ENCODE measurements at places on chromosomes 3 and 15.

DNA sequence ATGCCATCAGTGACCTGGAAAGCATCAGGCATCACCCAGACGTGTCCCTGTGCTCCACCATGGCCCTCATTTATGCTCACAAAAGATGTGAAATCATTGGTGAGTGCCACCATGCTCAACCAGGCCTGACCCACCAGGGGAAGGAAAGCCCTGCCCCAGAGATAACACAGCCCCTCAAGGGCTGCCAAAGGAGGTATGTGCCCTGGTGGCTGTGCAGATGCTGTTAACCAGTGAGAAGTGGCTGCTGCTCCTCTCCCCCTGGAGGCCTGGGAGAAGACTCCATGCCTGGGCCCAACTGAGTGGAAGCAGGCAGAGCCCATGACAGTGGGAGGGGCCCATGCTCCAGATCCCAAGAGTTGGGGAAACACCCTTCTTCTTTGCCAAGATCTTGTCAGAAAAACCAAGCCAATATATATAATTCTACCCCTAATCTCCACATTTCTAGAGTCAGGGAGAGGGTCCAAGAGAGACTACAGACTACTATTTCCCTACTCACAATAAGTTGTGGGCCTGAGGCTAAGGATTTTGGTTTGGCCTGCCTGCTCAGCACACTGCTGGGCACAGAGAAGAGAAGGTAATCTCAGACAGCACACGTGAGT, 2.7 kb downstream of the TTC21A start:
- no peak for DNase-seq

DNA sequence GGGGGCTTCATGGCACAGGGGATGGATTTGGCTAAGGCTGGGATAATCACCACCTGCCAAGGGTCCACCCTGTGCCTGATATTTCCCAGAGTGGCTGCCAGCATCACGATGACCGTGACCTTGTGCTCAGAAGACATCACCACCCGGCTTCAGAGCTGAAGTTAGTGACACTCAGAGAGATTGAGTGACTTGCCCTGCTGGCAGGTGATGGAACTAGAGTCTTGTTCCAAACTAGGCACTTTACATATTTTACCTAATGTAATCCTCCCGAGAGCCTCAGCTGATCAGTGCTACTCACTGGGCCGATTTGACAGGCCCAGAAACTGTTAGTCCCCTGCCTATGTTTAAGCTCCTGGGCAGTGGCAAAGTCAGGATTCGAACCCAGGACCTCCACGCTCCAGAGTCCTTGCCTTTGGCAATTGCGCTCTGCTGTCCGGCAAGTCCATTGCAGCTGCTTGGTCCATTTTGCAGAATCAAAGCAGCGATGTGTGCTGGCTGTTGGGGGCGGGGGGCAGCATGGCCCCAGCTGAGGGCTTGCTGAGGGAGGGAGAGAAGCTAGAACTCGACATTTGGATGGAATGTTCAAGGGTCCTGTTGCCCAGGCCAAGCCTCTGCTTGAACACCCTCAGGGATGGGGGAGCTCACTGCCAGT, 74.8 kb upstream of the GATA2 start:
- DNase-seq = no peak

DNA sequence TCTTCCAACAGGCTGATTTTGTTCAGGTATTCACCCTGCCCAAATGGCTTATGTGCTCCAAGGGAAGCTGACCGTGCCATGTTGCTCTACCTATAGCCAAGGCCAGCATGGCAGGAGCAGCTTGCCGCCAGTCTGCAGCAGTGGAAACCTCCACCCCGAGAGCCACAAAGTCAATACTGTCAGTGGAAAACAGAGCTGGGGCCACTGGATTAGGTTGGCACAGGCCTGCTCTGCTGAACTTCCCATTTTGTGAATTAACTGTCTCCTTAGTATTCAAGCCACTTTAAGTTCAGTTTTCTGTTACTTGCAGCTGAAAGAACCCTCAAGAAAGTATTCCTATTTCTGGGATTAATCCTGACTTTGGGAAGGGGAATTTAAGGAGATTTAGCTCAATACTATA, 63.8 kb upstream of the XCR1 start:
- no peak for DNase-seq

DNA sequence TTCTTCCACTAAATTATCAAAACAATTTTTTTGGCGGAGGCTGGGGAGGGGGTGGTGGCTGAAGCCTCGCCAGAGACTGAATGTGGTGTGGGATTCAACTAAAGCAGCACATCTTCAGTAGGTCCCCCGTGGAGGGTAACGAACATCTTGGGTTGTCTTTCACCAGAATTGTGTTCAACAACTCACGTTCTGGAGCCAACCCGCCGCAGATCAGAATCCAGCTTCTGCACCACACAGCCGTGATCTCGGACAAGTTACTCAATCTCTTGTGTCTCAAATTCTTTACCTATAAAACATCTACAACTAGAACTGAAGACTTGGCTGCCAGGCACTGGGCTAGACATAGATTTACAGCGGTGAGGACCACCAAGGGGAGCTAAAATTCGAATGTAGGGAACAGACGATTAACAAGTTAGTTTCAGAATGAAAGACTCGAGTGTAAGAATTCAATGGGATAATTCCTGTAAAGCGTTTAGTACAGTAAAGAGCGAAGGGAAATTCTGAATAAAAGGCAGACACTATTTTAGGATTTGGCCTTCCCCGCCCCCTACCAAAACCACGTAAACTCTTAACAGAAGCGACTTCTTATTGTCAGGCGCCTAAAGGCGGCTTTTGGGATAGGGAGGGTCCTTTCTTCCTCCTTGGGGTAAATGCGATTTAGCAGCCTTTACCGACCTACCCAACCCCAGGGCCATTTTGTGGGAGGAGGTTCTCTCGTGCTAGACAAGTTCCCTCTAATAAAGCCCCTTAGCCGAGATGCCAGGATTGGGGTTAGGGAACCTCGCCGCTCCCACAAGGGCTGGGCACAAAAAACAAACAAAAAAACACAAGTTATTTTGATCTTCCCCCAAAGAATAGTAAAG, 697 bp upstream of the RAB5A start:
- DNase-seq = peak; percentile 53

- DNase-seq = no peak
Observed at GRCh38 chr15:92273723-92274122, 120.0 kb upstream of the ST8SIA2 start.

DNA sequence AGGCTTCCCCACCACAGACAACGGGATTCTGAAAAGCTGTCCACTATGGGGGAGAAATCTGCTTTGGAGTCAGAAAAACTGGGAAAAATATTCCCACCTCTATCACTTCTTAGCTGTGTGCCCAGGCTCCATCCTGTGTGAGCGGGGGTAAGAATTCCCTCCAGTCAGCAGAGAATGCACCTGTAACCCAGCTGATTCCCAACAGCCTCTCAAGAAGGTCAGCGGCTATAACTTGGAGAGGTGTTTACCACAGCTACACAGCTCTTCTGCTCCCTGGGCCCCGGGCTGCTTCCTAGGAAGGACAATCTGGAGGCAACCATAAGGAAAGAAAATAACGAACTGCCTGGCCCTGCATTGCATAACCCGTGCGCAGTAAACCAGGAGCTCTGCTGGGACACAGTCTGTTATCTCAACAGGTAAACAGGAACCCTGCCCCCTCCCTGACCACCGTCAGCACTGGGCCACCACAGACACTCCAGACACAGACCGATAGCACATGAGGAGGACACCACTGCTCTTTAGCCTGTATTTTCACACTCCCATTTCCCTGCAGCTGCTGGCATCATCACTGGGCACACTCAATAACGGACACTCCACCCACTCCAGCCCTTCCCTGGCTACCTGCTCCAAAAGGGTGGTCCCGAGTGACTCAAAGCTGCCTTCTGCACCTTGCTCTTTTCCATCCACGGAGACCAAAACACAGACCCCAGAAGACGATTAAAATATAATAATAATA, 2.1 kb downstream of the RAB43 start:
- no peak for DNase-seq

DNA sequence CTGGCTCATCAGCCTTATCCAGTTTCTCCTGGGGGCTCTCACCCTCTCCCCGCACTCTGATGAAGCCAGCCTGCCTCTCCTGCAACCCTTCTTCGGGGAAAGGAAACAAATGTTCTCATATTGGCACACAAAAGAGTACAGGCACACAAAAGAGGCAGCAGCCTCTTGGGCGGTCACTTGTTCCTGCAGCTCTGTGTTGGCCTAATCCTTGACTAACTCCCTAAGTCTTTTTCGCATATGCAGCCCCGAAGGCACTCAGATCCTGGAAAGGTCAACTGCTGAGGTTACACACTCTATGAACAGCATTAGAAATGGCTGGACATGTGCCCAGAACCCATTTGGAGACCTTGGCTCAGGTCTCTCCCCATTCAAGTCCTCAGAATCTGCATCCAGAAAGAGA, 7.4 kb upstream of the CAMP start:
- no peak for DNase-seq

DNA sequence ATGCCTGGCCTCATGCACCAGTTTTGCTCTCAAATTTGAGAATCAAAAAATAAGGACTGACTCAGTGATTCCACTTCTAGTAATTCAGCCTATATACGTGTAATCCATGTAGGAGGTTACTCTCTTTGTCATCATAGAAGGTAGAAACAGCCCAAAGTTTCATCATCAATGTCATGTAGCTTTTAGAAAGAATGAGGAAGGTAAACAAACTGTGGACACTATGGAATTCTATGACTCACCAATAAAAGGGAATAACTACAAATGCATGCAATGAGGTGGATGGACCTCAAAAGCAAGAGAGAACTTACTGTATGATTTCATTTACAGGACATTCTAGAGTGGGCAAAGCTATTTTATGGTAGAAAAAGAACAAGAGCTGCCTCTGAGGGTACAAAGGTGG, 93.2 kb upstream of the LRIG1 start:
- peak; percentile 35 for DNase-seq

DNA sequence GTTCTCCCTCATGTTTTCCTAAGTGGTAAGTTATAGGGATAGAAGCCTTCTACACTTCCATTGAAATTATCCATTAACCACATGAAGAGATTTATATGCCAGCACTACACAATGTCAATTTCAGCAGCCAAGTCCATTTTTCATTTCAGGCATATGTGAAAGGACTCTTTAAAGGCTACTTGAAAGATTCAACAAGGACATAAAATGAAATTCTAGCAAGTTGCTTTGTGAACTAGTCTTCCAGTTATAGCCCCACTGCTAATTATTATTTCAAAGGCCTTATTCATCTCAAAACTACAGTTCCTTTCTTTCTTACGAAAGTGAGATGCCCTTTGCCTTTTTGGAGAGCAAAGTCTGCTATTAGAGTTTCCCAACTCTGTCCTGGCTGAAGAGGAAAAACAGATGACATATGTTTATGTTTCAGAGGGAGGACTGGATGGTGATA, 66.0 kb upstream of the SLC2A2 start:
- no peak for DNase-seq

DNA sequence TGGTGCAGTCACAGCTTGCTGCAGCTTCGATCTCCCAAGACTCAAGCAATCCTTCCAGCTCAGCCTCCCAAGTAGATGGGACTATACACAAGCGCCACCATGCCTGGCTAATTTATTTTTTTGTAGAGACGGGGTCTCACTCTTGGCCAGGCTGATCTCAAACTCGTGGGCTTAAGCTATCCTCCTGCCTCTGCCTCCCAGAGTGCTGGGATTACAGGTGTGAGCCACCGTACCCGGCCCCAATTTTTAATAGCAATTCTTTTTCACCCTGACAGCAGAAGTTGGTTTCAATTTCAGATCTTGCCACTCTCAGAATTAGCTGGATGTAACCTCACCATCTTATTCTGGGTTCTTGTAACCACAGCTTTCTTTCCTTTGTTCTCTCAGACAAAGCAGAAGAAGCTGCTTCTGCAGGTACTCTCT, 64.8 kb downstream of the TRIM71 start:
- no peak for DNase-seq

GRCh38 chr3:117734496-117734895, 1024.9 kb downstream of the TUSC7 start:
- no peak for DNase-seq

DNA sequence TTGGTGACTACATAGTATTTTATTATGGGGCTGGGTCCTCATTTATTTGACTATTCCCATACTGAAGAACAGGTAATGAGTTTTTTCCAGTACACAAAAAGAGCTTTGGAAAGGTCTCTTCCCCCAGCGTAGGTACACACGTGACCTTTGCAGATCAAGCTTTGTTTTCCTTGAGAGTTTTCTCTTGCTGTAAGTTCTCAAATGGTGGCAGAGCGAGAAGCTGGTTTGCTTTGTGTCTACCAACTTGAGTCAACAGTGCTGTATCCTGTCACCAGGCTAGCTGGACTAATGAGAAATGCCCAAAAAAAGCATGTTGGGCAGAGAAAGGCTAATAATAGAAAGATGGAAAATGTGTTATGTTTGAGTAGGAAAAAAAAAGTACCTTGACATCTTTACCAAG, 21.7 kb downstream of the GXYLT2 start:
- DNase-seq = no peak

DNA sequence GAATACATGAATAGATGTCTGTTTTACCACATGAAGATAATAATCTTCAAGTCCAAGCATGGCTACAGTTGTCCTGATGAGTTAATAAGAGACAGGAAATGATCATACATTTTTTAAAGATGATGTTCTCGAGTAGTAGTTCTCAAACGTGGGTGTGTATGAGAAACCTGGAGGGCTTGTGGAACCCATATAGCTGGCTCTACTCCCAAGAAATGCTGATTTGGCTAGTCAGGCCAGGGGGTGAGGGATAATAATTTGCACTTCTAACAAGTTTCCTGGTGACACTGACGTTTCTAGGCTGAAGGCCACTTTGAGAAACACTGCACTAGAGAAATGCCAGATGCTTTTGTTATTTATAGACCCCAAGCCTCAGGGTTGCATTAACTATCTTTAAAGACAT, 37.0 kb downstream of the ROPN1B start:
- DNase-seq = no peak

GRCh38 chr15:31212326-31213080, 111.0 kb upstream of the TRPM1 start:
- no peak for DNase-seq

- no peak for DNase-seq
Observed at GRCh38 chr3:55664387-55664786, 177.3 kb upstream of the WNT5A start.

- DNase-seq = peak; percentile 33
Observed at GRCh38 chr3:31300456-31301443, 232.0 kb upstream of the STT3B start.
